ENCODE measurements at places on chromosomes 12 and 14.

- no peak for DNase-seq
Observed at GRCh38 chr14:92460916-92461579, 52.5 kb upstream of the RIN3 start.

DNA sequence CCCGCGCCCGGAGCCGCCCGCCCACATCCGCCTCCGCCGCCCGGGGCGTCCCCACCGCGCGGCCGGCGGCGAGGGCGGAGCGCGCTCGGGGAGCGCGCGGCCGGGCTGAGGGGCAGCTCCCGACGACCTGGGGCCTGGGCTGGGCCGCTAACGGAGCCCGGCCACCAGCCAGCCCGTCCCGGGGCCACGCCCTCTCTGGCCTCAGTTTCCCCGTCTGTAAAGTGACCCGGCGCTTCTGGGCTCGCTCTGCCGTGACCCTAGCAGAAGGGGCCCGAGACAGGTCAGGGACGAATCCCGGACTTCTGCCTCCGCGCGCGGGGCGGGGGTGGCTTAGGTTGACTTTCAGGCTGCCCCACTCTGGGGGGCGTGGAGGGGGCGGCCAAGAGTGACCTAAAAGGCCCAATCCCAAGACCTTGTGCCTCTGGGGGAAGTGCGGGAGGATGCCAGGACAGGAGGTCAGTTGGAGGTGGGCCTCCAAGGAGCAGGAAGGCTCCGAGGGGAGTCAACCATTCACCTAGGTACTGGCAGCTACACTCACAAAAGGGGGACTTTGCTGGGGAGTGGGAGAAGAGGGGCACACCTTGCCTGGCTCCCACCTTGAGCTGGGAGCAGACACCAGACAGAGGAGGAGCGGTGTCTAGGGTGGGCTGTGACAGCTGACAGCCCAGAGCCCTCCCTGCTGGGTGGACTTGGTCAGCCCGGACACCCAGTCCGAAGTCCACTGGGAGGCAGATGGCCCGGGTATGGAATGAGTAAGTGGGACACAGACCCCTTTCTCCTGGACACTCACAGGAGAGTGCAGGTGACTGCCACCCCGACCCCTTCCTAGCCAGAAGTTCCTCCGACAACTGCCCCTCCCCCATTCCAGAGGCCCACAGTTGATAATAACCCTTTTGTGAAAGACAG is 486 bp upstream of the AKT1 start:
- DNase-seq = peak; percentile 68

- no peak for DNase-seq
Observed at GRCh38 chr12:55972456-55972855, 1.4 kb upstream of the RAB5B start.

DNA sequence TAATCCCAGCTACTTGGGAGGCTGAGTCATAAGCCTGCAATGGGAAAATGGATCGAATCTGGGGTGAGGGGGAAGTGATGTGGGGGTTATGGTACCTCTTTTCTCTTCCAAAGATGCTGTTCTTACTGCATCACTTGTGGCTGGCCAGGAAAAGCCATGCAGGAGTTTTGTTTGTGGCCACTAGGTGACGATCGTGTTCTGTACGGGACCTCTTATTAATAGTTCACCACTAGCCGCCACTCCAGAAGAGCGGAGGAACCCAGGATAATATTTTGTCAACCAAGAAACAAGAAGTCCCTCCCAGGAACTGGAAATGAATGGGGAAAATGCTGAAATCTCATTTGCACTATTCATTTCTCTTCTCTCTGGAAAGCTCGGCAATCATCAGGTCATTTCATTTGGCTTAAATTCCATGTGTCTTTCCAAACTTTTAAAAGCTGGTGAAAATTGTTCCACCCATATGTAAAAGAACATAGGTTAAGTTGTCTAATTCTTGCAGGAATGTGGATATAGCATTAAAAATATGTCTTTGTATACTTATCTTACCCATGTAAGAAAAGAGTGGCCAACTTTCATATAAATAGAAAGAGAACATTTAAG is 8.9 kb downstream of the GPR65 start:
- peak; percentile 16 for DNase-seq

- DNase-seq = no peak
Observed at GRCh38 chr12:5343711-5344110, 88.2 kb upstream of the NTF3 start.
